Activated T-helper 1 cell treated with anti-CD3 and anti-CD28 coated beads, Interleukin-12 subunit alpha, Interleukin-12 subunit beta, Interleukin-2, Interleukin-4 antibody, amounts not matched to agents 30 ng/mL and 10 ng/mL and 1 ng/mL, durations not matched to agents 14 hours and 24 hours and 36 hours (primary cell): ENCODE measurements at places on chromosomes 6 and 20. TPM values are rescaled to one million over a fixed set of nuclear protein-coding genes. Genes with fewer than 3 reads are reported as not detected.

CALHM5 gene
- not detected in 2 replicates for total RNA-seq

DNA sequence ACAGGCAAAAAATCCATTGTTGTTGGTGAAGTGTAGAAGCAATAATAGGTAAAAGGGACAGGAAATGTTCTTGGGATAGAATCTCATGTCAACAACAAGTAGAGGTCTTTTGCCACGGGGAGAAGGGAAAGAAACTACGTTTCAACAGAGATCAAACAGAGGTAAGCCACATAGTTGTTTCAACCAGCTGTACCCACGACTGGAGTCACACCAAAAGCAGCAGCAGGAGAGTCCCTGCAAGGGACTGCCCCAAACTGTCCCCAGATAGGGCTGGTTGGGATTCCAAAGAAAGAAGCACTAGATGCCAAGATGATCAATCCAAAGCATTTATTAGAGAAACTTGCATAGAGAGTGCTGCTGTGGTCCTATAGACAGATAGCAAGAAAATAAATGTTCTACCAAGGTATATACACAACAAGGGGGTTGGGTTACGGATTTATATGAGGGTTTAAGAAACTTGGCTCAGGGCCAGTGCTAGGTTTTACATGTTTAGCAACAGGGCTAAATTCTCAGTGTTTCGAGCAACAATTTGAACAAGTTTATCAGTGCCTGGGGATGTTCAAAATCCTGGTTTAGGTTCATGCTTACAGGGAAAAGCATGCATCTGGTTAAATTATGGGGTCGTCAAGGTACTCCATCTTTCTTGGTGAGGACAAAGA is 466.5 kb downstream of the MMUT start:
- no peaks in the 10 kb centered on the region for H3K4me1 ChIP-seq
- H3K27me3 ChIP-seq, result no peaks in the 10 kb centered on the region
- H3K27ac ChIP-seq, result no peak overlapping the region
- no peak for DNase-seq
- no peak overlapping the region for H3K4me3 ChIP-seq
- no peaks in the 10 kb centered on the region for H3K36me3 ChIP-seq

DNA sequence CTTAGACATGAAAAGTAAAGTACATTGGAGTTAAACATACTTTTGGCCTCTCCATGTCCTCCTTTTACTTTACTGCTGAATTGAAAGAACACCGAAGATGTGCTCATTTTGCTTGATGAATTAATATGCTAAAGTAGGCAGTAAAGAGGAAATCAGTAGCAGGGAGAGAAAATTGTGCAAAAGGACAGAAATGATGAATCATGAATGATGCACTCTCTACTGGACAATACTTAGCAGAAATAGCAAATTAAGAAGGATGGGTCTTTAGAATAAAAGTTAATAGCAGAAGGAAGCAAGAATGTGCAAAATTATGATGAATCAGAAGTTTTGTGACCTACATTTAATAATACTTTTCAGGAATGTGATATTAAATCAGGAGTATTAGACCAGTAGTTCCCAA is 8.4 kb upstream of the SPINT3 start:
- H3K36me3 ChIP-seq, result no peaks in the 10 kb centered on the region
- H3K27me3 ChIP-seq, result peaks cover 16% of the 10 kb centered on the region
- no peak for DNase-seq
- no peak overlapping the region for H3K27ac ChIP-seq

DNA sequence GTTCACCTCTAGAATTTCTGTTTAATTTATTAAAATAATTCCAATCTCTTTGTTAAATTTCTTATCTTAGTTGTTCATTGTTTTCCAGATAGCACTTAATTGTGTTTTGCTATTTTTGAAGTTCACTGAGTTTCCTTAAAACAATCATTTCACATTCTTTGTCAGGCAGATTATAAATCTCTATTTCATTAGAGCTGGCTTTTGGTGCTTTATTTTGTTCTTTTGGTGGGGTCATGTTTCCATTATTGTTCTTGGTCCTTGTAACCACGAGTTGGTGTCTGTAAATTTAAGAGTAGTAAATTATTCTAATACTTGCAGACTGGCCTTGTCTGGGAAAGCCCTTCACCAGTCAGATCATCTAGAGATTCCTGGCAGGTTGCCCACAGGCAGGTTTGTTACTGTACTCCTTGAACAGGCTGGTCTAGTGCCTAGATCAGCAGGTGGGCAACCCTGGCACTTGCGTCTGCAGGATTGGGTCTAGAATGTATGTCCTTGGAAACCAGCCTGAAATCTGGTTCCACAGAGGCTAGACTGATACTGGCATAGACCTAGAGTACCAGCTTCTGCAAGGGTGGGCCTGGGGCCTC is 110.4 kb downstream of the ADGB start:
- no peak for DNase-seq
- no peaks in the 10 kb centered on the region for H3K4me1 ChIP-seq
- no peak overlapping the region for H3K4me3 ChIP-seq
- peaks cover 11% of the 10 kb centered on the region for H3K27me3 ChIP-seq
- H3K27ac ChIP-seq, result no peak overlapping the region
